ENCODE measurements at places on chromosomes 1 and 21. TPM values are rescaled to one million over a fixed set of nuclear protein-coding genes. Genes with fewer than 3 reads are reported as not detected.

IGSF3 gene
- 27.2 TPM for total RNA-seq

KRTAP21-2 gene
- total RNA-seq, result not detected

SPRR2E gene
- total RNA-seq, result not detected

CCDC27 gene
- not detected for total RNA-seq

OR14K1 gene
- total RNA-seq, result not detected

NCF2 gene
- total RNA-seq, result not detected

SIM2 gene
- total RNA-seq, result not detected

GJA5 gene
- total RNA-seq, result 1.2 TPM

RUNX3 gene
- total RNA-seq, result 0.16 TPM

AMY1B gene
- total RNA-seq, result not detected

HPCAL4 gene
- 0.49 TPM for total RNA-seq

GJA9 gene
- total RNA-seq, result not detected

BCL2L15 gene
- 0.84 TPM for total RNA-seq

KIAA1614 gene
- total RNA-seq, result 3.2 TPM

RAB13 gene
- 90.9 TPM for total RNA-seq

OR2L13 gene
- total RNA-seq, result not detected

SRGAP2 gene
- total RNA-seq, result 126 TPM

RTCA gene
- total RNA-seq, result 29.6 TPM

CLCA4 gene
- total RNA-seq, result not detected

AZIN2 gene
- 8.1 TPM for total RNA-seq

ANKRD65 gene
- 0.89 TPM for total RNA-seq

MTX1 gene
- 36.0 TPM for total RNA-seq

RGS13 gene
- total RNA-seq, result not detected

VPS72 gene
- total RNA-seq, result 135 TPM

TEX38 gene
- not detected for total RNA-seq

TSPEAR gene
- total RNA-seq, result not detected

RAVER2 gene
- total RNA-seq, result 27.8 TPM

HDGF gene
- 304 TPM for total RNA-seq

SGIP1 gene
- total RNA-seq, result 5.3 TPM

MPL gene
- total RNA-seq, result not detected

SHC1 gene
- total RNA-seq, result 92.9 TPM

PITHD1 gene
- 57.5 TPM for total RNA-seq

MYOM3 gene
- total RNA-seq, result not detected

SETSIP gene
- total RNA-seq, result not detected

ETV3L gene
- 0.23 TPM for total RNA-seq

BEND5 gene
- 18.2 TPM for total RNA-seq

FCMR gene
- not detected for total RNA-seq

GUCA2B gene
- not detected for total RNA-seq

PAX7 gene
- 10.9 TPM for total RNA-seq

CA6 gene
- total RNA-seq, result not detected

RAB7B gene
- total RNA-seq, result 4.4 TPM

AGT gene
- 0.16 TPM for total RNA-seq

All from neural crest cell (in vitro differentiated cells).